ENCODE measurements at places on chromosomes 13 and 19. TPM values are rescaled to one million over a fixed set of nuclear protein-coding genes. Genes with fewer than 3 reads are reported as not detected.

SYNE4 gene
- total RNA-seq: 10.9 TPM

TPTE2 gene
- total RNA-seq: 0.17 TPM

- DNase-seq: peak; percentile 72
Observed at GRCh38 chr13:113122550-113123225, at the start of gene F10. Gene F10 (plus strand): TSS chr13:113122799. CDS start chr13:113122856, 57 bp downstream.

GRCh38 chr19:17721821-17722220 lies 2.5 kb downstream of the MAP1S start:
- no peak for DNase-seq

DNA sequence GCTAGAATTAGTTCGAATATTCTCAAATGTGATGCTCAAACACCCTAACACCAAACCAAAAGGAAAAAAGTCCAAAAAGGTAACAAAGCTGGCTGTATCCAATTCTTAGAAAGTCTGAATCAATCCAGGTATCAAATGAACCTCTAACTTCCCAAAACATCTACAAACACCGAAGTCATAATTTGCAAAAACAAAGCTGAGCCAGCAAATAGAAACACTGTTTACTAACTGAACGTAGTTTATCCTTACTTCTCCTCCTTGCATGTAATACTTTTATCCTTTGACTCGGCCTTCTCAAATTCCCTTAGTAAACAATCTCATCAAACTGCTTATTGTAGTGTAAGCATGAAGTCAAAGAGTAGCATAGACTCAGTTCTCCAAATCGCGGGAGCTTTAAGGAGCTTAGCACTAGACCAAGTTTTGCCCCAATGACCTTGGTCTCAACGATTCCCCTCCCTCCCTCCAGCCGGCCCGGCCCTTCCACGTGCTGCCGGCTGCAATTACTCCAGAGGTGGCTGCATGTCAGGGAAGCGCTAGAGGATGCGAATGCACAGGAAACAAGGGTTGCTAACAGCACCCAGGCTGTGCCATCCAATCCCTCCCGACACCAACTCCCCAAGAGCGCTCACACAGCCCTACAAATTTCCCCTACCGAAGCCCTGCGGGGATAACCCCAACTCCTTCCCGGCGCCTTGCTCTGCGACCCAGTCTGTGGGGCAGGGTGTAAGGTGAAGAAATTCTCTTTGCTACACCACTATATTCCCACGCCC lies 693 bp downstream of the XPO4 start:
- peak; percentile 52 for DNase-seq

DNA sequence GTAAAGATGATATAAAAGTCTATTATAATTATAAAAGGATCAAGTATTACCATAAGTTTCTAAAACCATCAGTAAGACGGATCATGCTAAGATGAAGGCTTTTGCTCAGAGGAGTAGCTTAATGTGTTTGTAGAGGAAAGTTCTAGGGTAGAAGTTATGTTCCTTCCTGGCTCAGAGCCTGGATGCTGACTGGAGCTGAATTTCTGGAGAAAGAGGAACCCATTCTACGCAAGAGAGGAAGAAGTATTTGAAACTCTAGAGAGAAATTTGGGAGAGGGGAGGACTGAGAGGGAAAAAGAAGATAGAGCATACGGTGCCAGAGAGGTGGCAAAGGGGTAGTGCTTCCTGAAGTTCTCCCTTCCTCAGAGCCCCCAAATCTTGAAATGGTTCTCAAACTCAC lies 51.4 kb upstream of the SGCG start:
- DNase-seq: no peak
